Endothelial cell (in vitro differentiated cells): ENCODE measurements at places on chromosomes 7 and 10. TPM values are rescaled to one million over a fixed set of nuclear protein-coding genes. Genes with fewer than 3 reads are reported as not detected.

Gene PBLD
- total RNA-seq, result 3.2 TPM

Gene NEUROD6
- not detected for total RNA-seq

- no peak overlapping the region for H3K27ac ChIP-seq
- H3K4me3 ChIP-seq, result no peak overlapping the region
- no peaks in the 10 kb centered on the region for H3K27me3 ChIP-seq
- H3K4me1 ChIP-seq, result no peaks in the 10 kb centered on the region
These were observed 159.8 kb downstream of the CHN2 start for GRCh38 chr7:29354340-29354739.

DNA sequence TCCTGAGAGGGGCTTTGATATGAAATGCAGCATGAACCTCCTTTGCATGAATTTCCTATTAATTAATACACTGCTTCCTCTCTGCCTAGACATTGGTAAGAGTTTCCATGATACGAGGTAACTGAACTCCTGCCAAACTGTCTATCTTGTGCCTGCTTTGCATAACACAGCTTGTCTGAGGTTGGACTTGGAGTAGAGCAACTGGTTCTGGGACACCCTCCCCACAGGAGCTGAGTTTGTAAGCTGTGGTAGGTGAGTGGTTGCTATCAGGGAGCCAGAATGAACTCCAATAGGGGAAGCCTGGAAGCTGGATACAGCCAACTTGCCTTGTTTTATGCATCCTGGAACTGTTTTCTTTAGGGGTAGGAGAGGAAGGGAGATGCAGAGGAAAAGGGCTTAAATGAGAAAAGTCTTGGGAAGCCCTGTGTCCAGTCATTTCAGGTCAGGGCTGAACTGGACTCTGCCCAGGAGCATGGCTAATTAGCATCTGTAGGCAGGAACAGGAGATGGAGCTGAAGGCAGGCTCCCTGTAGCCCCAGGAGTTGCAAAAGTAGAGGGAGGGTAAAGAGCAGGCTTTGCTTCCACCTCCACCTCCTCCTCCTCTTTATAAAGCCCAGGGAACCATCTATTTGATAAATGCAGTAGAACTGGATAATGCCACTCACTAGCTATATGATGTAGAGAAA, 73.2 kb upstream of the GPR158 start:
- H3K4me1 ChIP-seq, result peaks cover 6% of the 10 kb centered on the region
- no peak overlapping the region for H3K27ac ChIP-seq
- no peak for DNase-seq
- H3K4me3 ChIP-seq, result no peak overlapping the region

GRCh38 chr10:109988212-109988596, 19.6 kb upstream of the ADD3 start:
- no peaks in the 10 kb centered on the region for H3K36me3 ChIP-seq
- H3K4me1 ChIP-seq, result no peaks in the 10 kb centered on the region
- DNase-seq, result no peak
- no peak overlapping the region for H3K27ac ChIP-seq
- no peak overlapping the region for H3K4me3 ChIP-seq

Gene TMED4
- 79.4 TPM for total RNA-seq

DNA sequence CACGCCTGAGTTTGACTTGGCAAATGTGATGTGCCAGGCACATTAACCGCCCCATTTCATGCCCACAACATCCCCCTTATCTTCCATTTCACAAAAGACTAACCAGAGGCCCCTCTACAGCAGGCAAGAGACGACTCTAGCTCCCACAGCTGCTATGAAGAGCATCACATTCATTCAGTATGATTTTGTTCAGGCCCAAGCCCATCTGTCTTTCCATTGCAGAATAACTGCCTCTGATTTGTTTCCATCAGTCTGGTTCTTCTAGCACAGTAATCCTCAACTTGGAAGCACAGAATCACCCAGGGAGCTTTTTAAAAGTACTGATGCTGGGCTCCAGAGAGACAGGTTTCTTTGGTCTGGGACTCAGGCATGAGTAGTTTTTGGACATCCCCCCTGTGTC, 169.7 kb downstream of the NEURL1 start:
- H3K27me3 ChIP-seq, result peaks cover 11% of the 10 kb centered on the region
- H3K36me3 ChIP-seq, result peaks cover 22% of the 10 kb centered on the region
- no peak overlapping the region for H3K27ac ChIP-seq
- no peaks in the 10 kb centered on the region for H3K4me1 ChIP-seq
- no peak for DNase-seq
- peak overlapping the region; percentile 8 for H3K4me3 ChIP-seq

Gene GSTO1
- total RNA-seq, result 121 TPM

GRCh38 chr10:83229991-83230390, 909.3 kb upstream of the GHITM start:
- no peak for DNase-seq
- no peak overlapping the region for H3K4me3 ChIP-seq
- peaks cover 1% of the 10 kb centered on the region for H3K27me3 ChIP-seq
- H3K4me1 ChIP-seq, result peaks cover under 1% of the 10 kb centered on the region

Gene GRM8
- 1.5 TPM for total RNA-seq

DNA sequence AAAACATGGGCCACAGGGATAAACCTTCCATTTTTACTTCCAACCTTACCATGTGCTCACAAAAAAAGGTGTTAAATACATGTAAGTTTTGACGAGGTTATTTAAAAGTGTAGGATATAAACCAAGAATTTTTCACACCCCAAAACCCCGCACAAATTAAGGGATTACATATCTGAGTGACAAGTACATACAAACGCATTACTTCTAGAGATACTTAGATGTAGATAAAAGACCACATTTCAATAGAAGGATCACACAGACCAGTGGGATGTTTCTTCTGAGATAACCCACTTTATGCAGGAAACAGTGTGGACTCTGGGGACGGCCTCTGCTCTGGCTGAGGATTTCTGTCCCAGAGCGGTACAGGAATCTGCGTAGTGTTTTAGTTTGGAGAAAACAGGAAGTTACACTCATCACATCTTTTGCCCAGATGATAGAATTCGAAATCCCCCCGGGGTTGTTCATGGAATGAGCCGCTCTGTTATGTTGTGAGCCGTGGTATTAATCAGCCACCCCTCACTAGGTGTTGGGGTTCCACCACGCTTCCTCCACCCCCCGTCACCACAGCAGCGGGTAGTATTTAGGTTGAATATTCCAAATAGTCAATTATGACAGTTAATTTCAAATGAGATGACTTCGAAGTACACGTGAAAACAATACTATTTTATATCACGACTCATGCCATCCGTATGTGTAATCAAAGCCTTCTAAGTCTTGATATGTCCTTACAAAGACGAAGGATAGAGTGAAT, 1.3 kb upstream of the CUL1 start:
- no peak for DNase-seq
- peaks cover 41% of the 10 kb centered on the region for H3K4me1 ChIP-seq
- H3K27me3 ChIP-seq, result peaks cover 16% of the 10 kb centered on the region
- H3K4me3 ChIP-seq, result peak overlapping the region; percentile 90

Gene ANKRD30A
- total RNA-seq, result not detected

GRCh38 chr7:24920451-24921361, 59.3 kb downstream of the OSBPL3 start:
- H3K27me3 ChIP-seq, result no peaks in the 10 kb centered on the region
- no peaks in the 10 kb centered on the region for H3K4me1 ChIP-seq
- H3K27ac ChIP-seq, result no peak overlapping the region

Gene RPEL1
- total RNA-seq, result not detected

- H3K27me3 ChIP-seq, result peaks cover 4% of the 10 kb centered on the region
- no peak for DNase-seq
- H3K27ac ChIP-seq, result no peak overlapping the region
- no peak overlapping the region for H3K4me3 ChIP-seq
These were observed 58.3 kb upstream of the NANOS1 start for GRCh38 chr10:118971187-118971586.

Gene SEMA4G
- total RNA-seq, result 8.0 TPM

Gene TRPV6
- not detected for total RNA-seq

GRCh38 chr7:73981933-73982332, 46.0 kb upstream of the ELN start:
- H3K27ac ChIP-seq, result no peak overlapping the region
- H3K4me3 ChIP-seq, result no peak overlapping the region
- no peak for DNase-seq
- no peaks in the 10 kb centered on the region for H3K4me1 ChIP-seq
- H3K36me3 ChIP-seq, result no peaks in the 10 kb centered on the region
- H3K27me3 ChIP-seq, result peaks cover 20% of the 10 kb centered on the region

Gene SH2D4B
- total RNA-seq, result 0.23 TPM

- no peaks in the 10 kb centered on the region for H3K27me3 ChIP-seq
- no peak overlapping the region for H3K4me3 ChIP-seq
- H3K4me1 ChIP-seq, result peaks cover 40% of the 10 kb centered on the region
- H3K27ac ChIP-seq, result no peak overlapping the region
- H3K36me3 ChIP-seq, result peaks cover 5% of the 10 kb centered on the region
These were observed 18.5 kb downstream of the EPC1 start for GRCh38 chr10:32328499-32328898.

DNA sequence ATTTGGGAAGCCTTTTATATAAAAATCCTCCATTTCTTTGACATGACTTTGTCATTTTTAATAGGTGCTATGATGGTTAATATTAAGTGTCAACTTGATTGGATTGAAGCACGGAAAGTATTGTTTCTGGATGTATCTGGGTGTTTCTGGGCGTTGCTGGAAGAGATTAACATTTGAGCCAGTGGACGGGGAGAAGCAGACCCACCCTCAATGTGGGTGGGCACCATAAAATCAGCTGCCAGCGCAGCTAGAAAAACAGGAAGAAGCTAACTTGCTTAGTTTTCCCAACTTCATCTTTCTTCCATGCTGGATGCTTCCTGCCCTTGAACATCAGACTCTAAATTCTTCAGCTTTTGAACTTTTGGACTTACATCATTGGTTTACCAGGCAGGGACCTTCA, 1003.0 kb downstream of the SORCS3 start:
- H3K4me1 ChIP-seq, result no peaks in the 10 kb centered on the region
- H3K36me3 ChIP-seq, result no peaks in the 10 kb centered on the region
- H3K27ac ChIP-seq, result no peak overlapping the region
- no peak for DNase-seq
- no peaks in the 10 kb centered on the region for H3K27me3 ChIP-seq
- H3K4me3 ChIP-seq, result no peak overlapping the region

Gene UFSP1
- 2.4 TPM for total RNA-seq

DNA sequence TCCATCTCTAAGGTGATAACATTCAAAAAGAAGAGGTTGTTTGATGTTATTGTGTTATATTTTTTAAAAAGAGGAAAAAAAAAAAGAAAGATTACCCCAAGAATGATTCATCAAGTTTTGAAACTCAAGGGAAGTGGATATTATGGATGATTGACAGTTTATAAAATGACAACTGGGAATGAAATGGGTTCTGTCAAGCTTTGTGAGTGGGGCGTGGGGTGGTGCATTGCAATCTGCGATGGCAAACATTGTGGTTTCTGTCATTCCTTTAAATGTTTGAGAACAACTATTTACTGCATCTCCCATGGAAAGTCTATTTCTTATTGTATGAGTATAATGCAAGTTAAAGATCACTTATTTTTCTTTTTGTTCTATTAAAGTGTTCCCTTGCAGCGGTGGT, 297.0 kb downstream of the CCDC3 start:
- no peak for DNase-seq
- H3K4me1 ChIP-seq, result peaks cover 16% of the 10 kb centered on the region
- H3K27ac ChIP-seq, result no peak overlapping the region
- peaks cover 6% of the 10 kb centered on the region for H3K27me3 ChIP-seq
